ENCODE measurements at places on chromosomes 7 and 10.

- H3K4me1 ChIP-seq: no peaks in the 10 kb centered on the region
- no peak for DNase-seq
- H3K27ac ChIP-seq: no peak overlapping the region
These were observed 53.6 kb downstream of the GPR37 start for GRCh38 chr7:124712017-124712416.

- no peak overlapping the region for H3K27ac ChIP-seq
- no peaks in the 10 kb centered on the region for H3K36me3 ChIP-seq
- H3K27me3 ChIP-seq: no peaks in the 10 kb centered on the region
- no peaks in the 10 kb centered on the region for H3K4me1 ChIP-seq
- DNase-seq: no peak
These were observed 167.2 kb upstream of the PPP2R2D start for GRCh38 chr10:131733596-131733995.

- peaks cover 32% of the 10 kb centered on the region for H3K4me1 ChIP-seq
- H3K36me3 ChIP-seq: no peaks in the 10 kb centered on the region
- peaks cover 7% of the 10 kb centered on the region for H3K27me3 ChIP-seq
- no peak for DNase-seq
These were observed 452.3 kb upstream of the GALNT17 start for GRCh38 chr7:70679661-70680060.

DNA sequence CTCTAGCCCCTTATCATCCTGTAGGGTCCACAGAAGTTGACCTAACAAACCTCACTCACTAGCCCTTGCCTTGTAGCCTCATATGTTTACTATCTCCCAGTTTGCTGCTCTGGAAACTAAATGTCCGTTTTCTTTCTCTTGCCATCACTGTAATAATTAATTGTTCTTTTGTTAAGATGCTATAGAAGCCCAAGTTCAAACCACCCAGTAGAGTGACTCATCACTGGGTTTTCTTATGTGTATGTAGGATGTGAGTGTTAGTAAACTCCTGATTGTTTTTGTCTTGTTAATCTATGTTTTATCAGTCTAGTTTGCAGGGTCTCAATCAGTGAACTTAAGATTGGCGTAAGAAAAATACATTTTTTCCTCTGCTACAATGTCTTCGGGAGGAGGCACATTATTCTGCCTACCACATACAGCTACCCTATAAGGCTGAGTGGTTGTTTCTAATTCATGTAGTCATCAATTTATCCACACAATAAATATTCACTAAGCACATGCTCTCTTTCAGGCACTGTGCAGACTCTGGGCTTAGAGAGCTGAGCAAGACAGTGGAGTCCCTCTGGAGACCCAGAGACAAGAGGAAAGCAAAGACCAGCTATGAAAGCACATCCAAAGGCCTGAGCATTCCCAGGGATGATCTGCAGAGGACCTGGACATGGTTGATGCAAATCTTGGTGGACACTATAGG, 474.1 kb upstream of the AKR1E2 start:
- no peak overlapping the region for H3K4me3 ChIP-seq
- H3K27me3 ChIP-seq: peaks cover 26% of the 10 kb centered on the region
- peaks cover 2% of the 10 kb centered on the region for H3K4me1 ChIP-seq
- H3K27ac ChIP-seq: no peak overlapping the region
- H3K36me3 ChIP-seq: peaks cover 1% of the 10 kb centered on the region

DNA sequence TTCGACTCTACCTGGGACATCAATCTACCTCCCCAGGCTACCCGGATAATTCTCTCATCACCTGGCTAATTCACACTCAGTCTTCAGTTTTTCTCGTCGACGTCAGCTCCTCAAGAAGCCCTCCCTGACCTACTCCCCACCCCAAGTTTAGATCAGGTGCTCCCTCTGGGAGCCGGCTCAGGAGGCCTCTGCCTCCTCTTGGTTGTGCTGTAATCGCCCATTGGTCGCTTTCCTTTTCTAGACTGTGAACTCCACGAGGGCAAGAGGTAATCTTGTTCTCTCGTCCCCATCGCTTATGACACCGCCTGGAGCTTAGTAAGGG, 461 bp upstream of the WIPF3 start:
- no peaks in the 10 kb centered on the region for H3K36me3 ChIP-seq
- H3K27ac ChIP-seq: no peak overlapping the region
- peak overlapping the region; percentile 6 for H3K4me3 ChIP-seq
- peaks cover 4% of the 10 kb centered on the region for H3K4me1 ChIP-seq

DNA sequence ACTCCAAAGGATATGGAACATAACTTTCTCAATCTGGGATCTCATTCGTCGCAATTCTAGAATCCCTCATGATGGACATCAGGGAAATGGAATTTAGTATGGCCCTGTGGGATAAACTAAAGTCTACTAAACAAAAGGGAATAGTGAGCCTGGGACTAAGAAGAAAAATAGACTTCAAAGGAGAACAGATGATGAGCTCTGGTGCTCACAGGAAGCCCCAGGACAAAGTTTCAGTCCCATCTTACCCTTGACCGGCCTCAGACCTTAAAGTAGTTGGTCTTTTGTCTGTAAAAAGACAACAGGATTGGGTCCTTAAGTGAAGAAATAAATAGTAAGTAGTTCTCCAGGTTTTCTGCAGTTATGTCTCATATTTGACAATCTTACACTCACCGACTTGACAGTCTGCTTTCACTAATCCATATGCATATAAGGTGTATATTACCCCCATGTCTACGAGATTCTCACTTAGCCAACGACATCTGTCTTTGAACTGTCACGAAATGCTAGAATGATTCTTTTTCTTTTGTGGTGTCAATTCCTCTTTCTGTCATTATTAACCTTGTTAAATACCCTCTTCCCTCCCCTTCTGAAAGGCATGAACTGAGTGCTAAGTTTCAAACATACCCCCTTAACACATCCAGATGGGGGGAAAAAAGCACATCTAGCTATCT, 10.9 kb upstream of the IKZF1 start:
- peaks cover 16% of the 10 kb centered on the region for H3K4me1 ChIP-seq
- H3K27ac ChIP-seq: no peak overlapping the region
- H3K27me3 ChIP-seq: peaks cover 2% of the 10 kb centered on the region

DNA sequence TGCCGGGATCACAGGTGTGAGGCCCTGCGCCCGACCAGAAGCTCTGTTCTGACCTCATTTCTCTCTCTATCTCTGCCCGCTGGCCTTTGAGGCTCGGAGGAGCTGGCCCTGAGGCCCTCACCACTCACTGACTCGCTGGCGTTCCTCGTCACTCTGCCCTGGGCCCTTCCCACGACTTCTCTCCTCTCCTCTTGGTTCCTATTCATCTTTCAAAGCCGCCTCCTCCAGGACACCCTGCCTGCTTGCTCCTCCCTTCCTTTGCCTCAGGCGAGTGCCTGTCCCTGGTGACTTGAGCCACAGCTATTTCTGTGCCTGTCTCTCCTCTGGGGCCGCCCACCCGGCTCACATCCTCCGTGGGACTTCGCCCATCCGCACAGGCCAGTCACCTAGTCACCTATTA, 17.3 kb upstream of the ADGRA1 start:
- H3K4me3 ChIP-seq: no peak overlapping the region
- no peak for DNase-seq
- H3K27me3 ChIP-seq: no peaks in the 10 kb centered on the region
- H3K36me3 ChIP-seq: no peaks in the 10 kb centered on the region
- no peak overlapping the region for H3K27ac ChIP-seq

GRCh38 chr7:35725280-35725680, 30.3 kb upstream of the HERPUD2 start:
- H3K27me3 ChIP-seq: no peaks in the 10 kb centered on the region
- peak overlapping the region; percentile 83 for H3K27ac ChIP-seq
- H3K4me1 ChIP-seq: peaks cover 51% of the 10 kb centered on the region
- H3K4me3 ChIP-seq: peak overlapping the region; percentile 74
- DNase-seq: peak; percentile 69

- no peaks in the 10 kb centered on the region for H3K4me1 ChIP-seq
- H3K36me3 ChIP-seq: no peaks in the 10 kb centered on the region
- no peak for DNase-seq
- H3K4me3 ChIP-seq: peak overlapping the region; percentile 41
These were observed 58.1 kb downstream of the UNCX start for GRCh38 chr7:1290679-1291356.

DNA sequence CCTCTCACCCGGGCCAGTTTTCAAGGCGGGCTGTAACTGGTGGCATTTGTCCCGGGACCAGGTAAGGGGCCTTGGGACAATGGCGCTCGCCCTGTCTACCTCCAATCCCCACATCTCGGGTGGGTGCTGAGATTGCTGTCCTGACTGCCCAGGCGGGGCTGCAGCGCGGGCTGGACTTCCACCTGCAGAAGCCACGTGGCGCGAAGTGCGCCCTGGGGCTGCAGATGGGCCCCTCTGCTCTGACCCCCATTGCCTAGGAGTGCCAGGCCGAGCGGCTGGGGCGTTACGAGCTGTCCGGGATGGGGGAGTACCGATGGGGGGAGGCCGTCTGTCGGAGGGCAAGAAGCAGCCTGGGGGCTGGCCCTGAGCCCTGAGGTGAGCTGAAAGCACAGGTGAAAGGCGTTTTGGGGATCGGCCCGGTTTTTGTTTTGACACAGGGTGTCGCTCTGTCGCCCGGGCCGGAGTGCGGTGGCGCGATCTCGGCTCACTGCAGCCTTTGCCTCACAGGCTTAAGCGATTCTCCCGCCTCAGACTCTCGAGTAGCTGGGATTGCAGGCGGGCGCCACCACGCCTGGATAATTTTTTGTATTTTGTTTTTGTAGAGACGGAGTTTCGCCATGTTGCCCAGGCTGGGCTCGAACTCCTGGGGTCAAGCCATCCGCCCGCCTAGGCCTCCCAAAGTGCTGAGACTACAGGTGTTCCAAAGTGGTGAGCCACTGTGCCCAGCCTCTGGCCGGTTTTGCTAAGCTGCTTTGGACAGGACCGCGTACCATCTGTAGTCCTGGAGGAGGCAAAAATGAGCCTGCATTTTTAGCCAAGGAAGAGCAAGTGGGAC, at the start of gene SFXN2:
Gene SFXN2 (plus strand): TSS at position 16 of the 835 bp plus-strand sequence. CDS start 12,001 bp downstream, outside the sequence.
- H3K4me3 ChIP-seq: peak within 1 kb of the TSS; percentile 94
- H3K4me1 ChIP-seq: peaks cover 46% of the 10 kb centered on the region

- DNase-seq: no peak
- H3K4me3 ChIP-seq: no peak overlapping the region
- peaks cover 2% of the 10 kb centered on the region for H3K27me3 ChIP-seq
- no peak overlapping the region for H3K27ac ChIP-seq
- H3K4me1 ChIP-seq: no peaks in the 10 kb centered on the region
- H3K36me3 ChIP-seq: no peaks in the 10 kb centered on the region
These were observed 101.4 kb downstream of the GPAM start for GRCh38 chr10:112082120-112082519.
